ENCODE measurements at places on chromosomes 1 and 21. TPM values are rescaled to one million over a fixed set of nuclear protein-coding genes. Genes with fewer than 3 reads are reported as not detected.
A peak's percentile ranks its signal among the peaks of the same experiment; 100 is the strongest.

DNA sequence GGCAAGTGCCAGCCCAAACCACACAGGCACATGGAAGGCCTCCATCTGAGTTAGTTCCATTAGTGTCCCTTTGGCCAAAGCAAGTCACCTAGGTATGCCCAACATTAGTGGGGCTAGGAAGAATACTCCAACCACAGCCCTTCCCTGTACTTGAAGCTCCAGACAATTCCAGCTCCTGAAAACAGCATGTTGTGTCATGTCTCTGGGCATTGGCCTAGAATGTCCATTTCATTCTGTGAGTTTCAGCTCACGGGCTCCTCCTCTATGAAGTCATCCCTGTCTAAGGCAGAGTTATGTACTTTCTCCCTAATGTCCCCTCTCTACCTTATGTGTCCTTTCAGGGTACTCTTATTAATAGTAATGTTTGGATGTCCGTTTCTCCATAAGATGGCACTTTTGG, 96.5 kb upstream of the SPATA6 start:
- no peaks in the 10 kb centered on the region for H3K4me1 ChIP-seq
- H3K4me3 ChIP-seq: no peak overlapping the region
- no peaks in the 10 kb centered on the region for H3K27me3 ChIP-seq
- no peak for DNase-seq
- H3K27ac ChIP-seq: no peak overlapping the region

DNA sequence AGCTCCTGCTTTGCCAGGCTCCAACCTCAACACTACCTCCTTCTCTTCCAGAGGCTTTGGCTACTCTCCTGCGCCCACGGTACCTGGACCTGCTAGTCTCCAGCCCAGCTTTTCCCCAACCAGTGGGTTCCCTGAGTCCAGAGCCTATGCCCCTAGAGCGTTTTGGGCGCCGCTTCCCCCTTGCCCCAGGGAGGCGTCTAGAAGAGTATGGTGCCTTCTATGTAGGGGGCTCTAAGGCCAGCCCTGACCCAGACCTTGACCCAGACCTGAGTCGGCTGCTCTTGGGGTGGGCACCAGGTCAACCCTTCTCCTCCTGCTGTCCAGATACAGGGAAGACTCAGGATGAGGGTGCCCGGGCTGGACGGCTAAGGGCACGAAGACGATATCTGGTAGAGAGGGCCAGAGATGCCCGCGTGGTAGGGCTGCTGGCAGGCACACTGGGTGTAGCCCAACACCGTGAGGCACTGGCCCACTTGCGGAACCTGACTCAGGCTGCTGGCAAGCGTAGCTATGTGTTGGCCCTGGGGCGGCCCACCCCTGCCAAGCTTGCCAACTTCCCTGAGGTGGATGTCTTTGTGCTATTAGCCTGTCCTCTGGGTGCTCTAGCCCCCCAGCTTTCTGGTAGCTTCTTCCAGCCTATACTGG, 1.6 kb downstream of the DPH2 start:
- no peak overlapping the region for H3K4me3 ChIP-seq
- H3K27ac ChIP-seq: no peak overlapping the region
- H3K4me1 ChIP-seq: no peaks in the 10 kb centered on the region
- H3K27me3 ChIP-seq: no peaks in the 10 kb centered on the region

GRCh38 chr1:241536304-241536703, 4.1 kb downstream of the KMO start:
- no peaks in the 10 kb centered on the region for H3K4me1 ChIP-seq
- H3K36me3 ChIP-seq: no peaks in the 10 kb centered on the region
- DNase-seq: no peak
- H3K27ac ChIP-seq: no peak overlapping the region

GRCh38 chr1:248045209-248045608, 1.4 kb upstream of the OR2L3 start:
- no peak overlapping the region for H3K27ac ChIP-seq
- H3K27me3 ChIP-seq: no peaks in the 10 kb centered on the region
- H3K36me3 ChIP-seq: no peaks in the 10 kb centered on the region
- DNase-seq: no peak

- H3K4me1 ChIP-seq: peaks cover 12% of the 10 kb centered on the region
- H3K4me3 ChIP-seq: peak overlapping the region; percentile 15
- peak overlapping the region; percentile 93 for H3K27ac ChIP-seq
- H3K27me3 ChIP-seq: no peaks in the 10 kb centered on the region
- DNase-seq: peak; percentile 96
- H3K36me3 ChIP-seq: no peaks in the 10 kb centered on the region
Observed at GRCh38 chr1:150561254-150561973, 12.2 kb downstream of the ADAMTSL4 start.

GRCh38 chr1:8362701-8363101, 44.8 kb downstream of the SLC45A1 start:
- peaks cover 16% of the 10 kb centered on the region for H3K36me3 ChIP-seq
- H3K27ac ChIP-seq: no peak overlapping the region
- no peaks in the 10 kb centered on the region for H3K27me3 ChIP-seq
- H3K4me3 ChIP-seq: no peak overlapping the region
- DNase-seq: peak; percentile 72

DNA sequence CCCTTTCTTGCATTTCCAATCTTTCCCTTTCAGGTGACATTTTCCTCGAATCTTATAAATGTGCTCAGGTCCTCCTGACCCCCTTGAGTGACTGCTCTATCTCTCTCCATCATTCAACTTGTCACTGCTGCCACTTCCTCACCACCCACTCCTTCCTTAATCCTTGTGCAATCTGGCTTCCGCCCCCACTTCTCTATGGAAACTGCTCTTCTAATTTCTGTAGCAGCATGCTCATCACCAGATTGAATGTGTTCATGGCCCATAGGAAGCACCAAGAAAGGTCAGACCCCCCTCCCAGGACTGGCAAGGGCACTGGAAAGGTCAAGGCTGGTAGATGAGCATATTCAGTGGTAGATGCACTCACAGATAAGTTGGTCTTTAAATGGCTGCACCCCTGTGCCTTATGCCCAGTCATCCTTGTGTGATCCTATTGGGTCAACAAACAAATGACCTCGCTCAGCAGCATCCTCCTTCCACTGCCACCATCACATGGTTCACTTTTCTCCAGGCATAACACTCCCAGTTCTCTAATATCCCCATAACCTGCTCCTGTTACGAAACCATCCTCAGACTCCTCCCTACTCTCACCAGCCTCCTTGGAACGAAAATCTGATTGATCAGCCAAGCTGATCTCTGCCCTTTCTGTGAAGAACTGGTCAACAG, 288.5 kb upstream of the POU3F1 start:
- no peaks in the 10 kb centered on the region for H3K27me3 ChIP-seq
- no peak for DNase-seq
- H3K36me3 ChIP-seq: no peaks in the 10 kb centered on the region
- no peaks in the 10 kb centered on the region for H3K4me1 ChIP-seq

DNA sequence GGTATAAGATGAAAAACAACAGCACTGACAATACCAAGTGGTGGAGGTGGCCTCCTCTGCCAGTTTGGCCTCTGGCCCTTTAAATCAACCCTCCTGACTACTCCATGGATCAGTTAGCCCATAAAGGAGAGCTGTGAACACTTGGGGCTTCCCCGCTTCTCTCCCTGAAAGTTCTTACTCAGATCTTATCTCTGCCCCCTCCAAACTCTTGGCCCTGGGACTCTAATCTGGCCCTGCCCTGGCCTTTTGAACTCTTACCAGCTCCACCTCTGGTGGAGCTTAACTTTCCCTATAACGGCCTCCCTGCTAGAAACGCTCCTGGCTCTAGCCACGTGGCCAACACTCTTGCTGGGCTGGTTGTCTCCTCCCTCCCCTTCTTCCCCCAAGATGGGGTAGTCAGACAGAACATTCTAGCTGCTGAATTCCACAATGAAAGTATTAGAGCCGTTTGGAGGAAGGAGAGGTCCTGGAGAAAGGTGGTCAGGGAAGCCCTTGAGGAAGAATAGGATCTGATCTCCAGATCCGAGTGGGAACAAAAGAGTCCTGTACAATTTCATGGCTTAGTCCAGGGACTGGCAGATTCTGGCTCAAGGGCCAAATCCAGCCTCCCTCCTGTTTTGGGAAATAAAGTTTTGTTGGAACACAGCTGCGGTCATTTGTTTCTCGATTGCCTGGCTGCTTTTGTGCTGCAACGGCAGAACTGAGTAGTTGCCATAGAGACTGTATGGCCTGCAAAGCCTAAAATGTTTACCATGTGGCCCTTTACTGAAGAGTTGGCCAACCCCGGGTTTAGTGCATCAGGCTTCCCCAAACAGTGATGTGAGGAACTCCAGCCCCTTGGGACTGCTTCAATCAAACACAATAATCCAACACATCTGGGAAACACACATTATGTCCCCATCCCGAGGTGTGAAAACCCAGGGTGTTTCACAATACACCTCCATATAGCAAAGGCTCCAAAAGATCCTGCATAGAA, 9.5 kb upstream of the PIGR start:
- H3K27me3 ChIP-seq: no peaks in the 10 kb centered on the region
- H3K4me3 ChIP-seq: no peak overlapping the region
- no peak overlapping the region for H3K27ac ChIP-seq
- no peak for DNase-seq

- H3K27ac ChIP-seq: no peak overlapping the region
- DNase-seq: no peak
- no peaks in the 10 kb centered on the region for H3K27me3 ChIP-seq
Observed at GRCh38 chr1:37714226-37714625, 21.9 kb downstream of the CDCA8 start.

DNA sequence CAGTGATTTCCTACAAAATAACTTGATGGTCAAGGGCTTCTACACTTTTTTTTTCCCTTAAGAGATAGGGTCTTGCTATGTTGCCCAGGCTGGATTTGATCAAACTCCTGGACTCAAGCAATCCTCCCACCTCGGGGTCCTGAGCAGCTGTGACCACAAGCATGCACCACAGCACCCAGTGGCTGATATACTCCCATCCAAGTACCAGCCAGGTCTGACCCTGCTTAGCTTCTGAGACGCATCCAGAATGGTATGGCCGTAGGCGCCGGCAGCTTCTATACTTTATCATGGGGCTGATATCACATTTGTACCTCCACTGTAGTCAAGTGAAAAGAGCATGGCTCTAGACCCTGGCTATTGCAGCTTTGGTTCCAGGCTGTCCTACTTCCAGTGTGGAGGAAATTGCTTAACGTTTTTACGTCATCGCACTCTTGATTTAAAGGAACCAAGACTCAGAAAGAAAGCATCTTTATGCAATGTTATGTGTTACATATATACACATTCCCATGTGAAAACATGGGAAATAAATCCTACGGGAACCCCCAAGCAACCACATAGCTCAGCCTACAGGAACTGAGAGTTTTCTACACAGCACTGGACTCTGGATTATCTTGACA, 39.5 kb downstream of the PDPN start:
- DNase-seq: no peak
- no peaks in the 10 kb centered on the region for H3K36me3 ChIP-seq
- H3K4me1 ChIP-seq: no peaks in the 10 kb centered on the region

DNA sequence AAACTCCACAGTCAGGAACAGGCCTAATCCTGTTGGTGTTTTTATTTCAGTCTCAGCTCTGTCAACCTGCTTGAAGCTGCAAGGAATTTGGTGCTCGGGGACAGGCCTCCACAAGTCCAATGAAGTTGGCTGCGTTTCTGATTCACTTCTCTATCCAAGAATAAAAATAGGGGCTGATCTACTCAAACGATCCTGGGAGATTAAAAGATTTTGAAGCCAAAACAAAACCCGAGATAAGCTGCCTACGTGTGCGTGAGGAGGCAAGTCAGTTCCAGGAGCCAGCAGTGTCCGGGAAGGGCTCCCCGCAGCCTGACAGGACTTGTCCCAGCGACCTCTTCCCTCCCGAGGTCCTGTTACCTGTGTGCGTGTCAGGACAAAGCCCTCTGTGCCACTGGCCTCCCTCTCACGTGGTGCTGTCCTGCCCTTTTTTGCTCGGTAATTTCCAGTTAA, 98.0 kb downstream of the ETS2 start:
- H3K27ac ChIP-seq: peak overlapping the region; percentile 87
- no peaks in the 10 kb centered on the region for H3K27me3 ChIP-seq
- H3K4me1 ChIP-seq: no peaks in the 10 kb centered on the region
- no peak overlapping the region for H3K4me3 ChIP-seq
- no peaks in the 10 kb centered on the region for H3K36me3 ChIP-seq

- no peaks in the 10 kb centered on the region for H3K27me3 ChIP-seq
- H3K4me3 ChIP-seq: no peak overlapping the region
- no peaks in the 10 kb centered on the region for H3K36me3 ChIP-seq
Observed at GRCh38 chr1:61141288-61142042, 59.1 kb downstream of the NFIA start.

DNA sequence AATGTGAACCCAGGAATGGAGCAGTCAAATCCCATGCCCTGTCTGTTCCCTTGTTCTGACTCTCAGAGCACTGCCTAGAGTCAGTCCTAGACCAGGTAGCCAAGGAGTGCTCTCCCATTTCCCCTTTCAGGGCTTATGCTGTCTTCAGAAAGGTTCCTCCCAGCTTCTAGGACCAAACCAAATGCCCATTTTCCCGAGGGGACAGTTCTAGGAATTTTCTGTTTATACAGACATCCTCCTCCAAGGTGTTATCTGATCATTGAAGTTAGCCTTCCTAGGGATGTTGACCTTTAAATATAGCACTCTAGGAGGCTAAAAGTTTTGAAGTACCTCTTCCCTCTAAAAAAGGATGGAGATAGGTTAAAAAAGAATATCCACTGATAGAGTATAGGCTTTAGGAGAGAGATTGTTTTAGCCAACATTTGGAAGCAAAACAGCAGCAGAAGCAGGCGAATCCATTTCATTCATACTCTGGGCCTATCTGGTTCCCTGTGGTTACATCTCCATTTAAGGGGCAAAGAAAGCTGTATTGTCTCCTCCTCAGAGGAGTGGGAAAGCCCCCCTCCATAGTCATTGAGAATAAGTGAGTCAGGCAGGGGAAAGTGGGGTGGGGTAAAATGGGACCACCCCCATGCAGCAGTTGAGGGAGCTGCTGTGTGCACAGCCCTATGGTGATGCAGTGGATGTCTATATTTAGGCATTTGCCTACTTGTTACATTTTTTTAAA, 126.5 kb downstream of the SPATA46 start:
- no peak for DNase-seq
- no peaks in the 10 kb centered on the region for H3K4me1 ChIP-seq
- no peaks in the 10 kb centered on the region for H3K27me3 ChIP-seq
- no peak overlapping the region for H3K4me3 ChIP-seq
- H3K27ac ChIP-seq: no peak overlapping the region

The SPATA1 gene
- total RNA-seq: 1.9 TPM

The CYP2J2 gene
- total RNA-seq: 0.24 TPM

The C1QC gene
- 295 TPM for total RNA-seq

The AADACL4 gene
- total RNA-seq: not detected
